ENCODE measurements at places on chromosomes 1 and 21. TPM values are rescaled to one million over a fixed set of nuclear protein-coding genes. Genes with fewer than 3 reads are reported as not detected.

The ITLN2 gene
- total RNA-seq = not detected

The METTL25B gene
- 20.1 TPM for total RNA-seq

The AMPD1 gene
- 0.27 TPM for total RNA-seq

The PRAMEF17 gene
- total RNA-seq = not detected

The PLA2G2D gene
- total RNA-seq = 0.56 TPM

The ST6GALNAC3 gene
- total RNA-seq = 4.6 TPM

The OVAAL gene
- total RNA-seq = not detected

The ZFP69B gene
- 13.9 TPM for total RNA-seq

The SELENBP1 gene
- total RNA-seq = 2.6 TPM

The OR2L3 gene
- total RNA-seq = not detected

The PAQR7 gene
- 9.3 TPM for total RNA-seq

The KCNJ15 gene
- total RNA-seq = 0.31 TPM

The RHEX gene
- not detected for total RNA-seq

The GJB4 gene
- 1.5 TPM for total RNA-seq

The SLAMF6 gene
- not detected for total RNA-seq

The ARHGAP30 gene
- 0.64 TPM for total RNA-seq

The KCNA3 gene
- 2.8 TPM for total RNA-seq

The SPRR2B gene
- total RNA-seq = not detected

The IGSF9 gene
- 9.2 TPM for total RNA-seq

The THEM5 gene
- total RNA-seq = not detected

The ATP5IF1 gene
- 255 TPM for total RNA-seq
